ENCODE measurements at places on chromosomes 6 and 20.

DNA sequence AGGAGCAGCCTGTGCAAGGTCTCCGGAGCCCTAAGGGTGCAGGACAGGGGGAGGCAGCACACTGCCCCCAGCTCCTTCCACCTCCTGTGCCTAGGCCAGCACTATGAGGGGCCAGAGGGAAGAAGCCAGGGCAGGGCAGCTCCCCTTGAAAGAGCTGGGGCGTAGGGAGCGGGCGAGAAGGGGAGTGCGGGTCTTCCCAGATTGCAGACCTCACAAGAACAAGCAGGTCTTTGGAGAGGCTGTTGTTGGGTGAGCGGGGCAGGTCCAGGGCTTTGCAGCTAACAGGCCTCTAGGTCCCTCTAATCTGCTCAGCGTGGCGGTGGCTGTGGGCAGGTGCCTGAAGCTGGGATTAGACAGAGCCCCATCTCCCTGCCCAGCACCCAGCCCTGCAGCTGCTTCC is 22.4 kb upstream of the CST1 start:
- DNase-seq, result no peak

GRCh38 chr20:858011-858410 is 24.5 kb downstream of the FAM110A start:
- no peak for DNase-seq

DNA sequence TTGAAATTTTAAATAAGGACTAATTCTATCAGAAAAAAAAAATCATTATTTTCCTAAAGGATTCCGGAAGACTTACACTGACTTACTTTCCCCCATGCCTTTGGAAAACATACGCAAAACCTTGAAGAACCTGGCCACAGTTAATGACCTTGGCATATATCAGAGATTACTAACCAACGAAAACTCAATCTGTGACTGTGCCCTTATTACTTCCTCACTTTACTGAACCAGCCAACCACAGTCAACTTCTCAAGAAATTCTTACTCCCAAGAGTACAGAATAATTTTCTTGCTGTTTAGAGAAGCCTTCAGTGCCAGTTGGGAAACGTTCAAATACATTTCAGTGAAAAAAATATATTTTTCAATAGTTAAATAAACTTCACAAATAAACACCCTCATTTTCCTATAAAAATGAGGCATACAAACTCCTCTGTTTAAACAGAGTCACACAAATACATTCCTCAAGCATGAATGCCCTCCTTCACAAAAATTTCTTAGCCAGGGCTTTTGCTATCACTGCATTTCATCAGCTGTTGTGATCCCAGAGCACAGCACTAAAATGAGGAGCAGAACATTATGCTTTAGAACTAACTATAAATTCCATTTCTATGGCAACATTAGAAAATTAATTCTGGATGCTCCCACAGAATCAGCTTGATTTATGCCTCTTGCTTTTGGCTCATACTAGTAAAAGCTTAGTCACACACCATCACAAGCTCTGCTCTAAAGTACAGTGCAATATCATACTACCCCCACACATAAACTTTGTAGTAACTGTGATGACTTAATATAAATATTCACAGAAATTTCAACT is 117.6 kb downstream of the DST start:
- DNase-seq, result no peak

- DNase-seq, result no peak
Measured at GRCh38 chr20:55513954-55514353, 491.4 kb downstream of the CBLN4 start.

DNA sequence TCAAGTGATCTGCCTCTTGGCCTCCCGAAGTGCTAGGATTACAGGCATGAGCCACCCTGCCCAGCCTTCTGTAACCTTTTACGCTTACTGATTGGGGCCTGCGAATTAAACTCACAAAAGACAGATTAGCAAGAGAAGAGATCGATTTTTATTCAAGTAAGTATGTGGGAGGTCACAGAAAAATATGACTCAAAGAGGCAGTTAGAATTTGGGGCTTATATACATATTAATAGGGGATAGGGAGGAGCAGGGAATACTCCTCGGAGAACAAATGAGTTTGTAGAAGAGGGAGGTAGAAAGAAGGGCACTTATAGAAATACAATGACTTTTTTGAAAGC is 78.9 kb downstream of the CD24 start:
- DNase-seq, result no peak

DNA sequence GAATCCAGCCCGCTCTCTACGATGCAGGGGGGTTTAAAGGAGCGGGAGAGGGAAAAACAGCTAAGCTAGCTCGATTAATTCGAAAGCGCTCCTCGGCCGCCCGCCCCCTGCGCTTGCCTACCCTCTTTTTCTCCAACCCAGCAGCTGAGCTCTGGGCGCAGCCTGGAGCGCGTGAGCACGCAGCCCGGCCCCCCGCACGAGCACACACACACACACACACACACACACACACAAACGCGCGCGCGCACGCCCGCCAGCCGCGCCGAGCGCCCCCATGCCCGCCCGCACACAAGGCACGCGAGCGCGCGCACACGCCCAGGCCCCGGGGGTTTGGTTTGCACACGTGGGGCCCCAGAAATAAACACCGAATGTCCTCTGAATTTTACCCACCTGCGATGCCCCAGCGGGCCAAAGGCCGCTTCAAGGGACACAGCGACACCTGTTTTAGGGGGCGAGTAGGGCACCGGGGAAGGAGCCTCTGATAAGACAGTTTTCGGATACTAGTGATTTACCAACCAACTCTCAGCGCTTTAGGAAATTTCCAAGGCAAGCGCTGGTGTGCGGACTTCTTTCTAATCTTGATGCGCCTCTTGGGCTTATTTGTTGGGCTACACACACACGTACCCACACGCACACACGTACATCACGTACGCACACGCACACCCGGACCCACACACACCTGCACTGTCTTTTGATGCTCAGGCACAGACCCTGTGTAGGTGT is 802 bp upstream of the NRN1 start:
- DNase-seq, result no peak

- DNase-seq, result no peak
Measured at GRCh38 chr6:107348224-107348623, 111.1 kb downstream of the PDSS2 start.

DNA sequence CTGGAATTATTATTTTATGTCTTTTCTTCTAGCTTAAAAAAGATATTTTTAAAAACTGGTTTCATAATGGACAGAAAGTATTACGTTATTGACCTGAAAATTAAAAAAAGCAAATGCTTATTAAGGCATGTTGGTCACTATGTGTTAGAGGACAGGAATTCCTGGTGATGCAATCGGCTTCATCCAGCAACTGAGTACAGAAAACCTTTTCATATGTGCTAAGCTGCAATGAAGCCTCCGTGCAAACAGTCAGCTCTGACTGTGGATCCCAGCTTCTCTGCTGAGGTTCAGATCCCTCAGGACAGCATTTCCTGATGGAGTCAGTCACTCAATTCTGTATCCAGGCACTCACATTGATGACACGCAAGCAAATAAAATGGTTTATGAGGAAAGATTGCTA is 22.7 kb upstream of the BMP2 start:
- no peak for DNase-seq

- DNase-seq, result no peak
Measured at GRCh38 chr20:57655809-57656155, 35.6 kb upstream of the ZBP1 start.

DNA sequence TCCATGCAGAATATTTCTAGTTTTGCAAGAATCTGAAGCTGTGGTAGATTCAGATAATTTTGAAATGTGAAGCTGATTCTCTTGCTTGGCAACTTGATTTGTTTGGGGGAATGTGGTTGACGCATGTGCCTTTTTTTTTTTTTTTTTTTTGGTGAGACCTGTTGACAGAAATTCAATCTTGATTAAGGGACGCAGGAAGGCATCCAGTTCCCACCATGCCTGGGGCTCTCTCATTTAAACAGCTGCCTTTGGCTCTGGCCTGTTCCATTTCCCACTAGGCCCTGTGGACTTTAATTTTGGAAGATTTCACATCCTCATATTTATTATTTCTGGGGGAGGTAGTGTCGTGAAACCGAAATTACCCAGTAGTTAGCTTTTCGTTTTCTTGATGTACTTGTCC is 8.6 kb downstream of the TPX2 start:
- no peak for DNase-seq

DNA sequence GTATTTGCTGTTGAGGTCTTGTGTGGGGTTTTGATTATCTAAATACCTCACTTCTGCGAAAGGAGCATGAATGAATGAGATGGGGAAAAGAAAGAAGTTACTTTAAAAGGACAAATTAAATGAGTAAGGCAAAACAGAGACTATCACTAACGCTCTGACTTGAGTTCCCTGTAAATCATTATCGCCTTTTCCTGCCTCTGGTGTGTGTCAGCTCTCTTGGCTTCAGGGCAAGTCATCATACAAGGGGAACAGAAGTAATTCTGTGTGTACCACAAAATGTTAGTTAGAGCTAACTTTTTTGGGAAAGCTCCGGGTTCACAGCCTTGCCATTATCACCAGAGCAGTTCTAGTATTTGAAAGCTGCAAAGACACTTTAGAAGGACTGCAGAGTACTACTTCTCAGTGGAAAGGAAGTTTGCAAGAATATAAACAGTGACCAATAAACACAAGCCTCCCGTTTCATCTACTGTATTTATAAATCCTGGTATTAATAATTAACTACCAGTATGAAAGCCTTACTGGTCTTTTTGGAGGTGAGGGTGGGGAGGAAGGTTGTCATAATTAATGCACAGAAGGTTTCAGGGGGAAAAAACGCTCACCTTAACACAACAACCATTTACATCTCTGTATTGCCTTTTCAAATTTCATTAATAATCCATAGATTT is 1.2 kb downstream of the DZANK1 start:
- DNase-seq, result no peak
